ENCODE measurements at places on chromosomes 6 and 20.

DNA sequence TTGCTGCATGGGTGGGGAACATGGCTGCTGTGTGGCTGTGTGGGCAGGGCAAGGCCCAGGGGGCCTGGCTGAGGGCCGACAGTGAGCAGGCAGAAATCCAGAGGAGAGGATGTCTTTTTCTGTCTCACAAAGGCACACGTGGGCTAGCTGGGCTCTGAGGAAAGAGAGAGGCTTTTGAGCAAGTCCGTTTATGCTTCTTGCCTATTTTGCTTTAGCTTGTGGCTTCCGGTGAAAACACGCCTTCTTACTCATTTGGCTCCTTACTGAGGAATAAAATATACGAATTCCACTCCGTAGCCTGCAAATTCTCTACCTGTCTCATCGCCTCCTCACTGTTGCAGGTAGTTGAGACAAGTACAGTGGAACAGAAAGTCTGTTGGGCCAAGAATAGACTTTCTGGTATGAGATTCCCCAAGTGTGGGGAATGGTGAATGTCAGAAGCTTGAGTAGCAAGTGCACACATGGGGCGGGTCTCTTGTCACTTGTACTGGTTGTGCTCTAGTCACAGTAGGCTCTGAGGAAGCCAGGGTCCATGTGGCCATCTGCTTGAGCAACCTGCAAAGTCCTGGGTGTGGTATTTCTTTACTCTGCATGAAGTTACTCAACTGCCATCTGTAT is 28.4 kb downstream of the WRNIP1 start:
- no peak for DNase-seq

- no peak for DNase-seq
Observed at GRCh38 chr6:1580109-1580508, 29.6 kb upstream of the FOXC1 start.

GRCh38 chr20:63003546-63003945 is 3.2 kb downstream of the BHLHE23 start:
- no peak for DNase-seq

GRCh38 chr6:145214570-145214969 is 520.8 kb downstream of the EPM2A start:
- no peak for DNase-seq

DNA sequence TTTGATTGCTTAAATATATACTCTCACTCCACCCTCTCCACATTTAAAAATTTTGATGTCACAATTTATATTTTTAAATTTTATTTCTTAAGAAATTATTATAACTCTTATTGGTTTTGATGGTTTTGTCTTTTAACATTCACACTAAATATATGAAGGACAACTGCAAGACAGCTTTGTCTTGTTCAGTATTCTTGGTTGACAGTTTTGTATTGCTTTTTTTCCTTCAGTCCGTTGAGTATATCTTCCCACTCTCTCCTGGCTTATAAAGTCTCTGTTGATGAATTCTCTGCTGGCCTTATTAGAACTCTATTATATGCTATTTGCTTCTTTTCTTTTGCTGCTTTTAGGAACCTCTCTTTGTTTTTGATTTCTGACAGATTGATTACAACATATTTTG is 392.2 kb downstream of the C6orf118 start:
- no peak for DNase-seq

DNA sequence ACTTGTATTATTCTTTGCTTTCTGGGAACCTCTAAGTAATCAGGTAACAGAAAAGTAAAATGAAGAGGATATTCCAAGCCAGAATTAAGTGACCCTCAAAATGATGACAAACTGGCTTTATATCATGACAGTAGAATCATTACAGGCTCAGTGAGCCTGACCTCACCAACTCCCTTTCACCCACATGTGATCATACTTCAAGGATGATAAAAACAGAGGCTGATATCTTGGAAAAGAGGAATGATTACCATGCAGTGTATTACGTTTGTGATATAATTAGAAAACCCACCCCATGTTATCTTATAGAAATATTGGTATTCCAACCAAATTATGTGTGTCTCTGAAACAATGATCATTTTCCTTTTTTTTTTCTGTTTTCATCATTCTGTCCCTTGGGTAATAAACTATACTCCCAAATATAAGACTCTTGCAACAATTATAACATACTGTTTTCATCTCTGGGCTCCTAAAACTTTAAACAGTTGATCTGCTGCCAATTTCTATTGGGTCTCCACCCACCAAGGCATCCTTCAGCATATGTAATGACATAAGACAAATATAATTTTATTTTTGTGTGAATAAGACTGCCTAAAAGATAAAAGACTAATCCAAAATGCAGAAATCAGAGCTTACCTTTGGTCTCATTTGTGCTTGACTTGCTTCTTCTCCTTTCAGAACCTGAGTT is 115.7 kb downstream of the DST start:
- no peak for DNase-seq

- no peak for DNase-seq
Observed at GRCh38 chr20:53961527-53961926, 108.9 kb downstream of the BCAS1 start.

DNA sequence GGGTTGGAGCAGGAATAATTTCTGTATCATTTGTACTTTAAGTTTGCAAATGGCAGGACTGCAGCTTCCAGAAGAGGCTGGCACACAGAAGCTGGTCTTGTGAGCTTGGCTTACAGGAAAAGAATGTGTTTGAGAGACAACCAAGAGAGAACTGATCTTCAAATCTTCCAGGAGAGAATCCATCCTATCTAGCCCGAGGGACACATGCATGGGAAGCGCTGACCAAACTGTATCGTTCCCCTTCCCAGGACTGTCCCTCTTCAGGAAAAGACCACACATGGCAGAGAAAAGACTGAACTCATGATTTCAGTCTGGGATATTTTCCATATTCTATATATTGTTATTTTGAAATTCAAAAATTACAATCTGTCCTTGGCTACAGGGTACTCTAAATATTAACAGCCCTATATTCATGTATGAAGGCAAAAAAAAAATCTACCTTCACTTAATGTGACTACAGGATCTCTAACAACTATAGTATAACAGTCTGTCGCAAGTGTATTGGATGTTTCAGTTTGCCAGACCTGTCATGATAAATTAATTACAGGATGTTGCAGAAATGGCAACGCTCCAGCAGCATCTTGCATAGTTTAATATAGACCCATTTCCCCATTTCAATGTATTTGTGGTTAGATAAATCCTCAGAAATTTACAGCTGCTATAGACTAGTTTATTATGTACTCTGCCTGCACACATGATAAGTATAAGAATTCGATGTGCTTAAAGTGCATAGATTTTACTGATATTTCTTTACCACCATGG is 99.4 kb downstream of the MYB start:
- DNase-seq: no peak

DNA sequence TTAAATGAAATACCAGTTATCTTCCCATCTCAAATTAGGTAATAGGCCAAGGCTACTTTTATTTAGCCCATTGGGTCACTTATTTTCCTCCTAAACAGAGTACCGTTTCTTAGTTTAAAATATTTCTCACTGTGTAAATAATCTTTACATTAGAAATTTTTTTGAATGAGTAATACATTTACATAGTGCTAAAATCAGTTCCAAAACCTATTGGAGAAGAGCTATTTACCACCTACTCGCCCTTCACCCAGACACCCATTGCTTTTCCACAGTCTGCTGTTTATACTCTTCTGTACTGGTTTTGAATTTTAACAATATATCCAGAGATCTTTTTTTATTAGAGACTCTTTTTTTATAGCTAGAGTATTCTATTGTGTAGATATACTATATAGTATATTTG is 36.9 kb downstream of the MCM8 start:
- DNase-seq: no peak

- DNase-seq: peak; percentile 47
Observed at GRCh38 chr6:100281471-100281901, 183.2 kb downstream of the SIM1 start.

DNA sequence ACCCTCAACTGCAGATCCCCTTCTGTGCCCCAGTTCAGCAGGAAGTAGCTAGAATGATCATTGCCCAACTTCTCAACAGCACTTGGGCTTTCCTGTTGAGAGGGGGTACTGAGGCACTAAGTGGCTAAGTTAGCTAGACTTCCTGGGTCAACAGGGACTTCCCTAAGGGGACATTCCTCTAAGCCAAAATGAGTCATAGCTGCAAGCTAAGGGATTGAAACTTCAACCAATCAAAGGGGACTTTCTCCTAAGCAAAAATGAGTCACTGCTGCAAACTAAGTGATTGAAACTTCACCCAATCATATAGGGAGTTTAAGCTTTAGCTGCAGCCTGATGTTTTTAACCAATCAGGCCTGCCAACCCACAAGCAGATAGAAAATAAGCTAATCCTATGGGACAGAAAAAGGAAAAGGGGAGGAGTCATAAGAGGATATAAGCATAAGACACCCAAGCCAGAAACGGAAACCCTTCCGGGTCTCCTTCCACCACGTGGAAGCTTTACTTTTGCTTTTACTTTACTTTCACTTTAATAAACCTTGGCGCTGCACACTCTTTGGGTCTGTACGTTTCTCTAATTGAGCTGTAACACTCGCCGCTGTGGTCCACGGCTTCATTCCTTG is 659.0 kb upstream of the HS3ST5 start:
- no peak for DNase-seq

DNA sequence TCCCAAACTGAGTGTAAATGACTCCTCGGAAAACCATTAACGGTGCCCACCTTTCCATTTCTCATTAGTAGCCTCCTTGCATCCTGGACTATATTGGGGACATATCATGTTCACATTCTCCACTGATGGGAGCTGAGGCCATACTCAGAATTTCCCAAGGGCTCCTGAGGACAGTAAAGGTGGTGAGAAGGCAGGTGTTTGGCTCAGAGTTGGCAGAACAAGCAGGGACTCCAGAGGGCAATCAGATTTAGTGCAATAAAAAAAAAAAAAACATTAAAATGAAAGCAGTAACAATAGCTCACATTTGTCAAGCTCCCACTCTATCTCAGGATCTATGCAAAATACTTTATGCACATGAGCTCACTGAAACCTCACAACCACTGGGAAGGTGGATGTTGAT is 401.4 kb downstream of the MAFB start:
- DNase-seq: no peak

DNA sequence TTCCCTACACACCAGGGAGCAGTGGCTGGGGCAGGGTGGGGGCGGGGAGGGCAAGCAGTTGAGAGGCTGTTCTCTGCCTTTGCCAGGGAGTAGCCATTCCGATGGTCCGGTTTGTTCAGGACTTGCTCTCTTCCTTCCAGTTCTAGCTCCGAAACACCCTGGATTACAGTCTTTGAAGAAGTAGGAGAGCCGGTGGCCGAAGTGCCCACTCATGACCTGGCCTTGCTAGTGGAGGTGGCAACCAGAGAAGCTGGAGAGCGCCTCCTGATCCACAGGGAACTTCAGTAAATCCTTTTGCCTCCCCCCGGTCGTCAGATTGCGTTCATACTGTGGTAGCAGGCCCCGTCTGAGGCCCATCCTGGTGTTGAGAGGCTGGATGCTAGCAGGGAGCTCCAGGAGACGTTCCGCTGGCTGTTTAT is 92.8 kb downstream of the ARID1B start:
- no peak for DNase-seq

- DNase-seq: no peak
Observed at GRCh38 chr6:131765081-131765803, 42.6 kb upstream of the ENPP1 start.
